Stimulated activated CD4-positive, alpha-beta T cell treated with anti-CD3 and anti-CD28 coated beads, Interleukin-2, amount 100 ng/mL, for 24 hours (primary cell): ENCODE measurements at places on chromosomes 5 and 9.

GRCh38 chr5:61737964-61738340 lies 405.9 kb downstream of the ZSWIM6 start:
- no peak for DNase-seq

DNA sequence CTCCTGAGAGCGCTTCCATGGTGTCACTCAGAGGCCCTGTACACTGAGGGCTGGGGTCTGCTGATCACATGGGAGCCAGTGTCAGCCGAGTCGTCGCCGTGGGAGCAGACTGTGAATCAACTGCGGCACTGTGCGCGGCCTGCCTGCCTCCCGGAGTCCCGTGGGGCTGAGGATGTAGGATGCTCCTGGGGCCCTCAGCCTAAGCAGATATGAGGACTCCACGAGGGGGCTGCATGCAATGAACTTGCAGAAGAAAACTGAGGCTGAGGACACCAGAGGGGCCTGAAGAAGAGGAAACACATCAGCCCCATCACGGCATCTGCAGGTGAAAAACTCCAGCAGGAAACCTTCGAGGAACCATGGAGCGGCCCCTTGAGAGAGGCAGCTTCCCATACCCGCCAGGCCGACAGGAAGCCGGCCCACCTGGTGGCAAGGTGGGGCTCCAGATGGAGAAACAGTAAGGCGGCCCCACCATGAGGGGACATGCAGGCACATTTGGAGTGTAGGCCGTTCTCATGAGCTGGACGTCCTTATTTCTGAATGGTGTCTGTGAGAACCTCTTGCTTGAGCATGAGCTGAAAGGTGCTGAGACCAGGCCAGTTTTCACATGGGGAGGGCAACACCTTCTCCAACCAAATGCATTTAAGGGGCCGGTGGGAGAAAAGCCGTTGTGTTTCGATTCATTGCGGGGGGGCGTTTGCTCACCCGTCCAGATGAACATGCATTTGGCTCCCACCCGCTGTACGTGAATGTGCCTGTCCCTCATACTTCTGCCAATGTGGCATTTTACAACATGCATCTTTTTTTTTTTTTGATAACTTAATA lies 35.2 kb upstream of the ADAMTS2 start:
- no peak for DNase-seq

GRCh38 chr5:152247850-152248385 lies 157.2 kb downstream of the NMUR2 start:
- no peak for DNase-seq

- DNase-seq: no peak
These were observed 38.2 kb downstream of the ZDHHC11B start for GRCh38 chr5:746258-746761.

DNA sequence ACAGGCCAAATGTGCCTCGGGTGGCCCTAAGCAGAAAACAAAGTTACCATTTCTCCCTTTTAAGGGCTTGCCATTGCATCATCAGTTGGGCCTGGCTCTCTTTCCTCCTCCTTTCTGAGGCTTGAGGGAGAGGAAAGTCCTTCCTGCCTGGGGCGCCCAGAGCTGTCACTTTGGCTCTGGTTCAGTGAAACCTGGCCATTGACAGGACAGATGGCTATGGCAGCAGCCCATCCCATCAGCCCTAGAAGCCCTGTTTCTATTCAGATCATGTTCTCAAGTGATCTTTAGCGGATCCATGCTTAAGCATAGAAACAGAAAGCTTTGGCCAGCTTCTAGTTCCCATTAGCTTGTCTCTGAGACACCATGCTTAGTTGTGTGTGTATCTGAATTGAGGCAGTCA lies 293.4 kb downstream of the YTHDC2 start:
- DNase-seq: no peak

DNA sequence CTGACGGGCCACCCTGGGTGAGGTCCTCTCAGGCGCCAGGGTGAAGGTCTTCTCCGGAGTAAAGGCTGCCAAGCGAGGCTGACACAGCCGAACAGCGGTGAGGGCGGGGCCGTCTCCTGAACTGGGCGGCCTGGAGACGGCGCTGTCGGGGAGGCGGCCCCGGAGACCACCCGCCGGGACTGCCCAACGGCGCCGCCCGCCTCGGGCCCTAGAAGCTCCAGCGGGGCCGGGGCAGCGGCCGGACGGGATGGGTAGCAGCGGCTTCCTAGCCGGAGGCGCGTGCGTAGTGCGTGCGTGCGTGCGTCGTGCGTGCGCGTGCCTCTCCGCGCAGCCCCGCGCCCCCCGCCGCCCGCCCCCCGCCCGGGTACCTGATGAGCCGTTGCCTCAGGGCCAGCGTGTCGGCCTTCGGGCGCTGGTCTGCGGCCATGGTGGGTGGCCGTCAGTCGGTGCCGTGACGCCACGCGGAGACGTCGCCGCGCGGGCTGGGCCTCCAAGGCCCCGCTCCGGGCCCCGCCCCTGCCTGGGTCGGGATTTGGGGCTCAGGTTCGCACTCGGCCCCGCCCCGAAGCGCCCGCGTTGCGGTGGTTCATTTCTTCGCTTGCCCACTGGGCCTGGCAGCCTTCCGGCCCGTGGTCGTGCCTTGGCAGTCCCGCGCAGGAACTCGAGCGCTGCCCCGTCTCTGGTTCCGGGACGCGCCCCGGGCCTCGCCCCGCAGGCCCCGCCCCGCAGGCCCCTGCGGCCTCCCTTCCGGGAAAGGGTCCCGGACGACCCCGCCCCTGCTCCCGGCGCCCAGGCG lies at the start of gene PHYKPL:
Gene PHYKPL, minus strand, starts transcription at position 679 of the 796 bp plus-strand sequence. Its CDS starts 252 bp downstream, at position 427.
- peak; percentile 77 for DNase-seq

DNA sequence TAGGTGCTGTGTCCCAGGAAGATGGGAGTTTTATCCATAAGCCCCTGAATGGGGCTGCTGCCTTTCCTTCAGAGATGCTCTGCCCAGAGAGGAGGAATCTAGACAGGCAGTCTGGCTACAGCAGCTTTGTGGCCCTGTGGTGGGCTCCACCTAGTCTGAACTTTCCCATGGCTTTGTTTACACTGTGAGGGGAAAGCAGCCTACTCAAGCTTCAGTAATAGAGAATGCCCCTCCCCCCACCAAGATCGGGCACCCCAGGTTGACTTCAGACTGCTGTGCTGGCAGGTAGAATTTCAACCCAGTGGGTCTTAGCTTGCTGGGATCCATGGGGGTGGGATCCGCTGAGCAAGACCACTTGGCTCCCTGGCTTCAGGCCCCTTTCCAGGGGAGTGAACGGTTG lies 100.9 kb upstream of the DPYSL3 start:
- DNase-seq: no peak

DNA sequence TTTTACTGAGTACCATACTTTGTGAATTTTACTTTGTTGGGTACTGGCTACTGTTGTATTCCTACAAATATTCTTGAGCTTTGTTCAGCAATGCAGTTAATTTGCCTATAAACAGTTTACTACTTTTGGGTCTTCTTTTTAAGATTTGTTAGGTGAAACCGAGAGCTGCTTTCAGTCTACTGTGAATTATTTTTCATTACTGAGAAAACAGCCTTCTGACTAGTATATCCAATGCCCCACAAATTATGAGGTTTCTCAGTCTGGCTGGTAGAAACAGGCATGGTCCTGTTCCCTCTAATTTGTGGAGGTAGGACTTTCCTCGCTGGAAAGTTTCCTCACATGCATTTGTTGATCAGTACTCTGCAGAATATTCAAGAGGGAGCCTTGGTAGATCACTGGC lies 392.0 kb downstream of the ZSWIM6 start:
- no peak for DNase-seq

DNA sequence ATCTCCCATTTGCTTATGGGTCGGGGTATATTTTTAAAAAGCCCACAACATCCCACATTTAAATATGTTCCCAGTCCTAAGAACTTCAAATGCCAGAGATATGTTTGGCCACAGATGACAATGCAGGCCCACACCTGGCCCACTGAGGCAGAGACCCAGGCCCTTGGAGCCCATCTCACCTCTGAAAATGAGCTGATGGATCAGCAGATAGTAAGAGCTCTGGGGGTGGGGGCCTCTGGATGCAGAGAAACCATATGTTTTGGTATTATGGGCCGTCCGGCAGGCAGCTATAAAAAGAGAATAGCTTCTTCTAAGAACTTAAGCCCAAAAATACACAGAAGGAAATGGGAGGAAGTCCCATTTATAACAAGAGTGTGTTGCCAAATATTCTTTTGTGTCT lies 256.0 kb downstream of the GRIA1 start:
- no peak for DNase-seq

DNA sequence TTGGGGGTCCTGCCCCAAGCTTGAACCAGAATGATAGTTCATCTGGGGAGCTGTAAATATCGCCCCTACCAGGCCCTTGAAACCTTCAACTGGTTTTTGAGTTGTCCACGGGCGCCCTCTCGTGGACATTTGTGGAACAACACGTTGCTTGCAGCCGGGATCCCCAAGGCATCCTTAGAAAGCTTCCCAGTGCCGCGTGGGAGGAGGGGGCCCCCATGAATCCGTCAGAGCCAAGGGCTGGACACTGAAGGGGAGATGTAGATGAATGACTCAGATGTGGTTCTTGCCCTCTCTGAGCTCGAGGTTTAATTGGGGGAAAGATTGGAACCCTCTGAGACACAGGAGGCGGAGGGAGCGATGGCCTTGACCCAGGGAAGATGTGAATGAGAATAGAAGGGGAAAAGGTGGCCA lies 31.8 kb upstream of the ORM1 start:
- peak; percentile 80 for DNase-seq
